ENCODE measurements at places on chromosomes 13 and 19.
A peak's percentile ranks its signal among the peaks of the same experiment; 100 is the strongest.

DNA sequence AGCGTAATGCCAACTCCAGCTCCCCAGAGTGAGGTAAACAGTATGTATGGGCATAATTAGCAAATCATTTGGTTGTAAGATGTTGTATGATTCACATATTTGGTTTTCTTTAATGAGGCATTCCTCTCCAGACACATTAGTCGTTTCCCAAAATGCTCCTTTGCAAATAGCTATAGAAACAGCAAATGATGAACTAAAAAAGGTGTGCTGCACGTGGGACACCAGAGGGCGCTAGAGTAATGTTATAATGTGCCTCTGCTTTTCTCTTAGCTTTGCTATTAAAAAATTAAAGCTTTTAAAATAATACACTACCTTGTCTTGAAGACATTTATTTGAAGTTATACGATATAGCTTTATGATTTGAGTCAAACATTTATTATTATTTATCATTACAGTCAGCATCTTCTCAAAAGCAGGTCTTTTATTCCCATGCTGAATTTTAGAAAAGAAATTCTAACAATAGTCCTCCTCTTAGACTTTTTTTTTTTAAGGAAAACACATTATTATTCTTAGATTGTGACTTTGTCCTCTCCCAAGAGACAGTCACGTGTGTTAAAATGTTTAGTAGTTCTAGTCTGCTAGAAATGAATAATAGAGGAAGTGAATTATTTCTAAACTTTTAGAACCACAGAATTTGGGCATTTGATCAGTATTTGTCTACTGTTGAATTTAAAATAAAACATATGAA, 121.6 kb upstream of the FRY start:
- DNase-seq = peak; percentile 64

- DNase-seq = no peak
These were observed 775.9 kb upstream of the KLHL1 start for GRCh38 chr13:70884196-70884595.

DNA sequence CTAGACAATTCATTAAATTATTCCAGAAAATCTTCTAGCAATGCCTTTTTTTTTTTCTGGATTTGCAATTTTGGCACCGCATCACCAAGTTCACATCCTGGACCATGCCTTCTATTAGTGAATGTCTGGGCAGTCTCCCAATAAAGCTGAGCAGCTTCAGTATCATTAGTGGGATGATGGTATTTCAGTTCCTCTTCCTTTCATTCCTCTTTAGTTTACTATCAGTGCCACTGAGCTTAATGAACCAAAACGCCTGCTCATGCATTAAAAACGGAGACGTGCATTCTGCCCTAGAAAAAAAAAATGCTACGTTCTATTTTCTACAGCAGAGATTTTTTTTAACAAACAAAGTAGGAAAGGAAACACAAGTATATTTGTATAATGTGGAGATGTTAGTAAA, 343.0 kb downstream of the PCDH9 start:
- DNase-seq = no peak

GRCh38 chr13:114311387-114311786, 2.9 kb upstream of the CHAMP1 start:
- DNase-seq = no peak

DNA sequence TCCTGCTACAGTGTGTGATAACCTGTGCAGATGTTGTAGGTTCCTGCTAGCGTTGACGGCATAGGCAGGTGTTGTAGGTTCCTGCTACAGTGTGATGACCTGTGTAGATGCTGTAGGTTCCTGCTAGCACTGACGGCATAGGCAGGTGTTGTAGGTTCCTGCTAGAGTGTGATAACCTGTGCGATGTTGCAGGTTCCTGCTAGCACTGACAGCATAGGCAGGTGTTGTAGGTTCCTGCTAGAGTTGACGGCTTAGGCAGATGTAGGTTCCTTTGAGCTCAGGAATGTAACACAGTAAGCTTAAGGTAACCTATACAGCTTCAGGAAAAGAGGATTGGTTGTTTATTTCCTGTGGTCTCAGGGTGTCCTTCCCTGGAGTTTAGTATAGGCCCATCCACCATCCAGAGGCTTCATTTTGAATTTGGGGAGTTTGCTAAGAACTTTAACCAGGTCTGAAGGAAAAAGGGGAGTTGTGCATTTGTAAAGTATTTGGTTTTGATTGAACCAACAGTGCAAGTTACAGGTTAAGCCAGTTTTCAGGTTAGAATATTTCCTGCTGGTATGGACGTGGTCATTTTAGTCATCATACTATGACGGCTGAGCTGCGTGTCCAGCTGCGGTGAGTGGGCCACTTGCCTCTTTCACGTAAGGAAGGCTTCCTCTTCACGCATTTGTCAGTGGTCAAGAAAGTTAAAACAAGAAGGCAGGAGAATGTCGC, 53.8 kb downstream of the ATP11A start:
- no peak for DNase-seq

All from stimulated activated CD4-positive, alpha-beta T cell treated with anti-CD3 and anti-CD28 coated beads, Interleukin-4, amount 100 ng/mL, for 24 hours (primary cell).